CD4-positive, alpha-beta T cell treated with Interleukin-1 beta for 1 hour (primary cell): ENCODE measurements at places on chromosomes 5 and 9.

DNA sequence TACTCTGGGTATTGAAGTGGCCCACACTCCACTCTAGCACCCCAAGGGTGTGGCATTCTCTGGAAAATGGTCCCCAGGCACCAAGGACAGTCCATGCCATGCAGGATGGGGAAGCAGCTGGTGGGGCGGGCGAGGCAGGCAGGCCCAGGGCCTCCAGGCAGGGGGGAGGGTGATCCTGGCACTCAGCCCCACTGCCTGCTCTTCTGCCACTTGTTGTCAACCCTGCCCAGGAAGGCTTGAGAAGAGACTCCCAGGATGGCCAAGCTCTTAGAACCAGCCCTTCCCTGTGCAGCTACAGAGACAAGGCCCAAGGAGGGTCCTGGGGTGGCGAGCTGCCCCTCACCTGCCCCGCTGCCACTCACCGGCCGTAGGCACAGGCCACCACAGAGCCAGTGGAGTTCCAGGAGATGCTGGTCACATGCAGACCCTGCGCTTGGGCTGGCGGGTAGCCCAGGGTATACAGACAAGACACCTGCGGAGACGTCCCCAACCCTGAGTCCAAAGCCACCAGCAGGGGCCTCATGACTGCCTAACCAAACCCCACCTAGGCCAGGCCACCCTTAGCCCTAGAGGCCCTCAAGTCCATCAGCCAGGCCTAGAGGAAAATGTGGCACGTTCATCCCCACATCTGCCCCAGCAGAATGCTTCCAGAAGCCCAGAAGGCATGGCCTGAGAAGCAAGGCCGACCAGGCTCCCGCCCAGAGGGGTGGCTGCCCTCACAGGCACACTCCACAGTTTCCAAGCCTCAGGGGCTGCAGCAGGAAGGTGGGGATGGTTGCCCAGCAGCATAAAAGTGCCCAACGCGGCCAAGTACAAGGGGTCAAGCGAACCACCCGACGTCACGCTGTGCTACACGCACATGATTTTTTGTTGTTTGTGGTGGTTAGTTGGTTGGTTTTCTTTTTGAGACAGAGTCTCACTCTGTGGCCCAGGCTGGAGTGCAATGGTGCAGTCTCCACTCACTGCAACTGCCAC is 19.8 kb downstream of the DYNC2I2 start:
- no peak for DNase-seq

- no peak for DNase-seq
These were observed 126.0 kb downstream of the TMEM174 start for GRCh38 chr5:73298772-73299630.

GRCh38 chr5:57858905-57859304 is 376.3 kb upstream of the ACTBL2 start:
- no peak for DNase-seq

GRCh38 chr9:121737481-121737931 is 86.1 kb downstream of the DAB2IP start:
- no peak for DNase-seq

DNA sequence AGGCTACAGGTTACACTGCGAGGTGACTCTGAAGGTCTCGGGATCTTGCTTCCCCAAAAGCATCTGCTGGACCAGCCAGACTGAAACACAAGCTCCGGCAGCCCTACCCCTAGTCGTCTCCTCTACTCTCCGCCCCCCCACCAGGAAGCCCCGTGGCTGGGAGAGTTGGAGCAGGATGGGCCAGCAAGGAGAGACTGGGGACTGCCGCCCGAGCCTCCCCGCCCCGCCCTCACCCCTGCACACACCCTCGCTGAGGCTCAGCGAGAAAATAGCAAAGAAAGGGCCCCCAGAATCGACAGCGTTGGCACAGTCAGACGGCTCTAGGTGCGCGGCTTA is 1.3 kb downstream of the TRIM7 start:
- no peak for DNase-seq

- DNase-seq = no peak
These were observed 6.6 kb downstream of the PCDH12 start for GRCh38 chr5:141951332-141951781.
